ENCODE measurements at places on chromosomes 5 and 9. TPM values are rescaled to one million over a fixed set of nuclear protein-coding genes. Genes with fewer than 3 reads are reported as not detected.

The OR13F1 gene
- not detected for total RNA-seq

The HTR1A gene
- total RNA-seq = not detected

The NR5A1 gene
- not detected for total RNA-seq

The SPRY4 gene
- 32.0 TPM for total RNA-seq

The SNCB gene
- total RNA-seq = not detected

The PLAC8L1 gene
- total RNA-seq = not detected

The CARTPT gene
- not detected for total RNA-seq

The TMEM250 gene
- 24.4 TPM for total RNA-seq

The FYB1 gene
- 80.6 TPM for total RNA-seq

The PCDHA6 gene
- total RNA-seq = 0.38 TPM

The PRRT1B gene
- total RNA-seq = not detected

The PCDHB5 gene
- total RNA-seq = 3.4 TPM

The CPLANE1 gene
- 26.8 TPM for total RNA-seq

The FAM153A gene
- total RNA-seq = 0.51 TPM

All from subcutaneous adipose tissue (tissue), 4 donors.